ENCODE measurements at places on chromosomes 12 and 14. TPM values are rescaled to one million over a fixed set of nuclear protein-coding genes. Genes with fewer than 3 reads are reported as not detected.

GRCh38 chr12:116222358-116222757, 55.1 kb downstream of the MED13L start:
- peak; percentile 86 for DNase-seq

GRCh38 chr14:99643343-99643742, 1.6 kb upstream of the HHIPL1 start:
- DNase-seq: no peak

GRCh38 chr12:23084236-23084995, 459.4 kb downstream of the ETNK1 start:
- no peak for DNase-seq

The SOAT2 gene
- total RNA-seq: 1.2 TPM

The NCAPD2 gene
- 21.3 TPM for total RNA-seq

GRCh38 chr12:117091758-117092510, 7.3 kb downstream of the TESC start:
- DNase-seq: no peak

The EPYC gene
- total RNA-seq: not detected

- no peak for DNase-seq
Observed at GRCh38 chr12:90366286-90366685, 588.7 kb downstream of the CCER1 start.

GRCh38 chr12:57927086-57927485, 14.3 kb upstream of the ATP23 start:
- no peak for DNase-seq

DNA sequence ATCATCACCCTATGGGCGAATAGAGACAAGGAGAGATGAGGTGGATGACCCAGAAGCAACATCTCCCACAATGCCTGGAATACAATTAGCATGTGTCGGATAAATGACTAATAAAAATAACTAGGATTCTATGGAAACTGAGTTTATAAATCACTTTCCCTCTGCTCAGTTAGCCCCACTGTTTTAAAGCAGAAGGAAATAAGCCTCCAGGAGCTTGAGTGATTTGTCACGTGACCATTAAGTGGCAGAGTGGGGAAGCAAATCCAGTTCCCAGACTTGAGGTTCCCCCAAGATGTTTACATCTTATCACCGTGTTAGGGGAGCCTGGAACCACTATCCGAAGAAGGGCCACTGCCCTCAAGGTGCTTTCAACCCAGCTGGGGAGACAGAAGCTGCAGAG, 136.5 kb upstream of the CCND2 start:
- DNase-seq: no peak

- no peak for DNase-seq
Observed at GRCh38 chr12:40002178-40003169, 103.4 kb downstream of the SLC2A13 start.

DNA sequence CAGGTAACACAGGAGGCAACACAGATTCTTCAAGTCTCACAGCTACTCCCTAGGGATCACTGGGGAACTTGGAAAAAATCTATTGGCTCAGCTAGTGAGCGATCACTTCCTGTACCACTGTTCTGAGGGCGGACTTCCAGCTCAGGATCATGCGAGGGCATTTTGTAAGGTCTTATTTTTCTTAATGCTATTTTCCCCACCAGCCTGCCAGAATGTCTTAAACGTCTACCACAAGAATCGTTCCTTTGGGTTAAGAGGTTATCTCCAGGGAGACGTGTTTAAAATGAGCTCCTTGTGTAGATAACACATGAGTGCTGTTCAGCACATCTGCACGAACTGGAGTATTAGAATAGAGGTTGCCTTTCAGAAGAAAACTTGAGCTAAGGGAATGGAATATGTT, 162.6 kb downstream of the ETNK1 start:
- DNase-seq: no peak

The TMEM119 gene
- 31.1 TPM for total RNA-seq

GRCh38 chr14:35406506-35407305, 2.2 kb upstream of the NFKBIA start:
- DNase-seq: no peak

DNA sequence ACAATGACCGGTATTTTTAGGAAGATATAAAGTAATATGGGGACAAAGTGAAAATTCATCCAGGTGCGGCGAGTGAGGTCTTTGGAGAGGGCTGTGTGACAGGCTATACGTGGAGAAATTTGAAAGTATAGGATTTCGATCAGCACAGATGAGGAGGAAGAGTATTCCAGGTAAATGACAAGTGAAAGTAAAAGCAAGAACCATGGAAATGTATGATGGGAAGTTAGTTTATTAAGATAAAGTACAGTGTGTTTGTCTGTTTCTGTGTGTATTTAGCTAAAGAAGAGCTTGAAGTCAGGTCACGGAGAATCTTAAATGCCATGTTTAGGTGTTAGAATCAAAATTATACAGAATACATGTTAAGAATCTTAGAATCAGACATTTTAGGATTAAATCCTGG, 239.0 kb downstream of the CPNE8 start:
- no peak for DNase-seq

DNA sequence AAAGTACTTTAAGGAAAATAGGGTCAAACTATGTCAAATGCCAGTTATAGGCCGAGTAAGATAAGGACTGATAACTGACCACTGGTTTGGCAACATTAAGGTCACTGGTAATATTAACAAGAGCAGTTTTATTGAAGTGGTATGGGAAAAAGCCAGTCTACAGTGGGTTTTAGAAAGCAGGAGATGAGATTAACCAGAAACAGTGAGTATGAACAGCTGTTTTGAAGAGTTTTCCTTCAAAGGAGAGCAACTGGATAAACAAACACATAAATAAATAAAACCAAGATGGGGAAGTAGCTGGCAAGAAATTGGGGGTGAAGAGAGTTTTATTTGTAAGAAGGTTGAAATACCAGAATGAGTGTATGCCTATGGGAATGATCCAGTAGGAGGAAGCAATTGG, 30.3 kb downstream of the KITLG start:
- DNase-seq: no peak

DNA sequence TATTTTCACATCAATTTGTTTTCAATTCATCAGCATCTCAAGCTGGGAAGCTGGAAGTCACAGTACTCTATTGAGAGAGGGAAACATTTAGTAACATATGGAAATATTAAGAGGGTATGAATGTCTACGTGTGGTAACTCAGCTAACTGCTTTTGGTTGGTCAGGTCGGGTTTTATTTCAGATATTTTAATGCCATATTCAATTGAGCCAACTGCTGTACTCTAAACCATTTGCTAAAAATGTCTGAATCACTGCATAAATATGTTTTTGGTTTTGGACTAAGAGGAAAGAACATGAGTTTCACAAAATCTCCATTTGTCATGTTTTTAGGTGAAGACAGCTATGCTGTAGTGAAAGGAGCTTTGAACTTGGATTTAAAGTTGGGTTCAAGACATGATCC, 18.9 kb upstream of the PPFIBP1 start:
- no peak for DNase-seq

GRCh38 chr12:78210894-78211302, 380.2 kb downstream of the NAV3 start:
- DNase-seq: no peak

GRCh38 chr14:103292426-103293374, 41.3 kb upstream of the EIF5 start:
- DNase-seq: peak; percentile 90

The SSPN gene
- total RNA-seq: 119 TPM

The IAPP gene
- not detected for total RNA-seq

DNA sequence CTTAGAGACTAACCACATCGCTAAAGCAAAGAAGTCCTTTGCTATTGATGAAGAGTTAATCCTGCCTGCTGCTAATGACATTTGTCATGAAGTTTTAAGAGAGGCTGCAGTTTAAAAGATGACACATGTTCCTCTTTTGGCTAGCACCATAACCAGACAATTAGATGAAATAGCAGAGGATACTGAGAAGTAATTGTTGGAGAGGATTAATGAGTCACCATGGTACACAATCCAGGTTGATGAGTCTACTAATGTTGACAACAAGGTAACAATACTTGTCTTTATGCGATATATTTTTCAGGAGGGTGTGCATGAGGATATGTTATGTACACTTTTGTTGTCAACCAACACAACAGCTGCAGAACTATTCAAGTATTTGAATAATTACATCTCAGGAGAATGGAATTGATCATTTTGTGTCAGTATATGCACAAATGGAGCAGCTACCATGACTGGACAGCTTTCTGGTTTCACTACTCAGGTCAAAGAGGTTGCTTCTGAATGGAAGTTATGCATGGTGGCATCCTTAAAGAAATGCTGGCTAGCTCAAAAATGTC, 56.7 kb downstream of the LRRIQ1 start:
- no peak for DNase-seq

DNA sequence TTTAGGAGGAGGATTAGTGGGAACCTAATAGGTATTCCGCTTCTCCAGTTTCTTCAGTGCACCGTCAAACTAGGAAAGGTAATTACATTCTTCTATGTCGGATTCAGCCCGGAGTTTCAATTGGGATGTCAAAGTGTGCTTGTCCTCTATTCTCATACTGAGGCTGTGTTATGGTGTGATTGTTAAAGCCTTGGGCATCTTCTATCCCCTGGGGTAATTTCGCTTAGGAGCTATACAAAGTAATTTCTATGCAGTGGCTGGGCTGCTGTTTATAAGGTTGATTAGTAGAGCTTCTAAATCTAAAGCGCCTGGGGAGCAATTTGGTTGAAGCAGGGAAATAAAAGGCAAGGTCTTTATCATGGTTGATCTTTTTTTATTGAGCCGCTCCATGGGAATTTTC, 399.6 kb downstream of the ZFP36L1 start:
- DNase-seq: no peak

DNA sequence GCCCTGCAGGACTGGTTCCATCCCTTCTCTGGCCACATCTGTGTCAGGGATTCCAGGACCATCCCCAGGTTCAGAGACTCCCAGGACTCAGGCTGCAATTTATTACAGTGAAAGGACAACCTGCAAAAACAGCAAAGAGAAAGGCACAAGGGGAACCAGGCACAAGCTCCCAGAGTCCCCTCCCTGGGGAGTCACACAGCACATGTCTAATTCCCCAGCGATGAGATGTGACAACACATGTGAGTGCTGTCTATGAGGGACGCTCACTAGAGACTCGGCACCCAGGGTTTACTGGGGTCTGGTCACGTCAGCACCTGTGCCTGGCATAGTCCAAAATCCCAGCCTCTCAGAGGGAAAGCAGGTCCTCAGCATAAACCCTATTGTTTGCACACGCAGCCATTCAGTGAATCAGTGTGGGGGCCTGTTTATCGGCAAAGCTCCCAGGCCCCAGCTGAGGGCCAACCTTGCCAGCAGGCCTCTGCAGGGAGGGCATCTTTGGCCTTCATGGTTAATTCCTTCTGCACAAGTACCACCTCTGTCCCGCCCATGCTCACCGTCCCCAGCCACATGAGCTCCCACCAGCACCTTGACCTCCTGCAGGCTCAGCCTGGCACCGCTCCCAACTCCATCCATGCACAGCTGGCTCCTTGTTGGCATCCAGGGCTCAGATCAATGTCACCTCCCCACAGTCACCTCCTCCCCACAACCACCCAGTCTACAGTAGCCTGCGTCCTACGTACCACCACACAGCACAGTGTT, 198.9 kb upstream of the SFSWAP start:
- DNase-seq: no peak

The RNASE7 gene
- total RNA-seq: not detected

- peak; percentile 77 for DNase-seq
Observed at GRCh38 chr14:49893309-49894213, 679 bp downstream of the ARF6 start.

GRCh38 chr12:130013771-130014484, 110.1 kb upstream of the TMEM132D start:
- DNase-seq: peak; percentile 64

DNA sequence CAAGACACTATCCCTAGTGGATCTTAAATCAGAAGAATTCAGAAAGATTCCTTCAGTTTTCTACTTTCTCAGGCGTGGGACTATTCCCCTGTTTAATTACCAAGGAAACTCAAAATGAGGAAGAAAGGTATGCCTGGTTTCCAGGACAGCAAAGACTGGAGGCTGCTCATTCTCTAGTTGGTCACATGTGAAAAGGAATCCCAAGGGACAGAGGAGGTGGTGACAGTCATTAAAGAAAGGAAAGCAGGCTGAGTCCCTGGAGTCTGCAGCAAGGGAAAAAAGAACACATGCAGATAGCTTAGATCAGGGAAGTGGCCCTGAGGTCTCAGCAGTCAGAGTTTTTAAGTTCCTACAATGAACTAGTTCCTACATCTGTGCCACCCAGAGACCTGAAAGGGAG, 165.4 kb upstream of the CCDC198 start:
- DNase-seq: no peak

GRCh38 chr12:49962861-49963765, 1.4 kb downstream of the AQP5 start:
- peak; percentile 72 for DNase-seq

The RITA1 gene
- total RNA-seq: 7.8 TPM

- no peak for DNase-seq
Observed at GRCh38 chr12:121986489-121987245, 35.0 kb upstream of the BCL7A start.

DNA sequence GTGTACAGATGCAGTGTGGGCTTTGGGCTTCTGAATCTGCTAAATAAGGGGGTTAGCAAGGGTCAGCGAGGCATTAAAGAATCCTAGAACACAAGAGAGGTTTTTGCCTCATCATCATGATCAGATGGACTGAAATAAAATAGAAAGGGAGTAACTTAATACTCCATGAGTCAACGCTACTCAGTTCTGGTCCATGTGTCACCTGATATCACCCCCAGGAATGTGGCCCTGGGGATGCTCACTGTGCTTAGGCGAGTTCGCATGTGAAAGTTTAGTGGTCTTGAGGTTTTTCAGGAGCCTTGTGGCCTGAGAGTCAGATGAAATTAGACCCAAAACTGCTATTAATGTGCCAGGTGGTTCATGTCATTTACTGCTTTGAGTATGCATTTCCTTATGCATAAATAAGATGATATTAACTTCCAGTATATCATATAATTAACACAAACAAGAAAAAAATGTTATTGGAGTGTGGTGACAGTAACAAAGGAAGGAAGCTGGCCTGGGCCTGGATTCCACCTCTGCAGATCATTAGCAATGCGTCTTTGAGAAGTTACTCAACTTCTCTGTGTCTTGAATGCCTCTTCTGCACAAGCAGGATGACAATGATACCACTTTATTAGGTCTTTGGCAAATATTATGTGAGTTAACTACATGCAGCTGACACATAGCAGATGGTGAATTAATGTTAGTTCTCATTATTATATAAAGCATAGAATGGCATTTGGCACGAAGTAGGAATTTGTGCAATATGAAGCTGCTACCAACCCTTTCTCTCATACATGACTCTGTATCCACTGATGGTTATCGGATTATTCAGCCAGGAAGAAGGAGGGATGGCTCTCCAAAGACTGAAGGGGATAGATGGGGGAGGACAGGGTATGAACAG, 1272.6 kb downstream of the AACS start:
- DNase-seq: no peak

DNA sequence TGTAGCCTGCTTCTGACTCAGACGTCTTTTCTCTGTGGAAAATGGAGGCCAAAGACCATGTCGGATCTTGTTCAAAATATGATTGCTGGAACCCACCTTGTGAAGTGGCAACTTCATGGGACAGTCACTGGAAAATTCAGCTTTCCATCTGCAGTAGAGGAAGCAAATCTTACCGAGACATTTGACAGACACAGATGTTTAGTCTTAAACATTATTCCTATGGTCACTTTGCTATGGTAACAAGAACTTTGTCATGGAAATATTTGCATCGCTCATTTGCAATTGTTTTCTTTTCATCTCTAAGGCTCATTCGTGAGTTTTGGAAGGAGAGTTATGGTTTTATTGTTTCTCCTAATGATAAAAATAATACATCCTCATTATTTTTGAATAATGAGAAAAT, 98.3 kb upstream of the HIF1A start:
- no peak for DNase-seq

The RNASE8 gene
- total RNA-seq: not detected

The ITGB7 gene
- 33.4 TPM for total RNA-seq
